ENCODE measurements at places on chromosomes 7 and 10.

- peak; percentile 96 for DNase-seq
Observed at GRCh38 chr7:130904031-130904757, 170.2 kb upstream of the KLF14 start.

DNA sequence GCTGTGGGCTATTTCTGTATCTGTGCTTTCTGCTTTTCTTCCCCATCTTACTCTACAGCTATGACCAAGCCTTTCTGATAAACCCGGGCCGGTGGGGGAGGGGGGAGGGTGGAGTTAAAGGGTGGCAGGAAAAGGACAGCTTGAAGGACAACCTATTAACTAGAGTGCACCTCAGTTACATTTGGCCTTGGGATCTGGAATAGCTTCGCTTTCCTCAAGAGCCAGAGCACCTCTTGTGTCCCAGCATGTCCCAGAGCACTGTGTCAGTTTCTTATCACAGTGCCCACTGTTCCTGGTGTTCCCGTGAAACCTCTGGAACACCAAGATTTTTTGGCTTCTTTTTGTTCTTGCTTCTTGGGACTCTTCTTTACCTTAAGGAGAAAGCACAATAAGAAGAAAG is 160.6 kb downstream of the NSUN6 start:
- DNase-seq, result no peak

- no peak for DNase-seq
Observed at GRCh38 chr7:80508440-80508839, 3.4 kb downstream of the GNAT3 start.

DNA sequence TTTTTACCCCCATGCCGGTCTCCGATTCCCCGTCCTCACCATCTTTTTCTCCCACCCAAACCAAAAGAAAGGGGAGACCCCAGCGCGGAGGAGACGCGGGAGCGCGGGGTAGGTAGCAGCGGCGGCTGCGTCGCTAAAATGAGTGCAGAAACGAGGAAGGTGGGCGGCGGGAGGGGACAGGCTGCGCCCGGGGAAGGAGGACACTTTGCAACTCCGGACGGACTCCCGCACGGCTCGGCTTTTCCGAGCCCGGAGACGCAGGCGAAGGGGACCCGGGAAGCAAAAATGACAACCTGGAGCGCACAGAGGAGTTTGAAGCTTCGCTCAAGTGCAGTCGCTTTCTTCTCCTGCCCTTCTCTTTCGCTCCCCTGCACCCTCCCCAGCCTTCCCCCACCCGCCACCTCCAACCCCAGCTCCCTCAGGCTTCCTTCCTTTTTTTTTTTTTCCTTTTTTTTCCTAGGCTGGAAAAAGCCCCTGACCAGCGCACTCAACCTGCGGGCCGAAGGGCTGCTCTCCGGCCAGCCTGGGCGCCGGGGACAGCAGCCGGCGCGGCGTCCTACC is 453 bp downstream of the SFMBT2 start:
- DNase-seq, result no peak

- DNase-seq, result no peak
Observed at GRCh38 chr7:105477908-105478307, 44.2 kb downstream of the PUS7 start.

GRCh38 chr10:88297103-88297502 is 286.0 kb downstream of the RNLS start:
- peak; percentile 17 for DNase-seq

GRCh38 chr7:158753900-158754299 is 49.3 kb upstream of the NCAPG2 start:
- no peak for DNase-seq

DNA sequence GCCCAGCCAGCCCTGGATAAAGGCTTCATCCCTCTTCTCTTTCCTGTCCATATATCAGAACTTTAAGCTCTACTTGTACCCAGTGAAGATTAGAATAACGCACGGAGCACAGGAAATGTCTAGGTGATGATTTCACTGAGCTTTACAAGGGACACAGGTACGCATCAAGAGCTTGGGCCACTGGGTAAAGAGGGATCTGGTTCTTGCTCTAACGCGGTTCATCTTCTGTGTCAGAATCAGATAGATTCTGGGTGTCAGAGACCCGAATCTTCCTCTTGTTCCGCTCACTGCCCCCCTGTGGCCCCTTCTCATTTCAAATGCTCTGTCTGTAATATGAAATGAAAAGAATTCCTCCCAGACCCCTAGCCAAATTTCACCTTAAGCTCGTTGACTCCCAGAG is 24.7 kb downstream of the IL2RA start:
- no peak for DNase-seq

- DNase-seq, result no peak
Observed at GRCh38 chr10:25261558-25261957, 86.8 kb downstream of the GPR158 start.

DNA sequence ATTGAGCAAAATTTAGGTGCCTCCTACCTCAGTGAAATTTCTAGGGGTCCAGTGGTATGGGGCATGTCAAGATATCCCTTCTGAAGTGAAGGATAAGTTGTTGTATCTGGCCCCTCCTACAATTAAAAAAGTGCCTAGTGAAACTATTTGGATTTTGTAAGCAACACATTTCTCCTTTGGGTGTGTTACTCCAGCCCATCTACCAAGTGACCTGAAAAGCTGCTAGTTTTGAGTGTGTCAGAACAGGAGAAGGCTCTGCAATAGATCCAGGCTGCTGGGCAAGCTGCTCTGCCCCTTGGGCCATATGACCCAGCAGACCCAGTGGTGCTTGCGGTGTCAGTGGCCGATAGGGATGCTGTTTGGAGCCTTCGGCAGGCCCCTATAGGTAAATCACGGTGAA is 46.0 kb downstream of the PTPRE start:
- DNase-seq, result no peak

GRCh38 chr7:155213385-155213784 is 84.3 kb upstream of the INSIG1 start:
- peak; percentile 93 for DNase-seq

GRCh38 chr10:116385994-116386809 is 41.4 kb upstream of the PNLIPRP3 start:
- DNase-seq, result peak; percentile 36

- DNase-seq, result peak; percentile 81
Observed at GRCh38 chr7:6392712-6393666, 54.8 kb downstream of the DAGLB start.

GRCh38 chr10:16583382-16583781 is 61.7 kb upstream of the C1QL3 start:
- peak; percentile 4 for DNase-seq

- DNase-seq, result no peak
Observed at GRCh38 chr7:108614896-108615295, 45.2 kb downstream of the DNAJB9 start.

GRCh38 chr10:105145711-105146110 is 504.6 kb downstream of the SORCS3 start:
- no peak for DNase-seq

DNA sequence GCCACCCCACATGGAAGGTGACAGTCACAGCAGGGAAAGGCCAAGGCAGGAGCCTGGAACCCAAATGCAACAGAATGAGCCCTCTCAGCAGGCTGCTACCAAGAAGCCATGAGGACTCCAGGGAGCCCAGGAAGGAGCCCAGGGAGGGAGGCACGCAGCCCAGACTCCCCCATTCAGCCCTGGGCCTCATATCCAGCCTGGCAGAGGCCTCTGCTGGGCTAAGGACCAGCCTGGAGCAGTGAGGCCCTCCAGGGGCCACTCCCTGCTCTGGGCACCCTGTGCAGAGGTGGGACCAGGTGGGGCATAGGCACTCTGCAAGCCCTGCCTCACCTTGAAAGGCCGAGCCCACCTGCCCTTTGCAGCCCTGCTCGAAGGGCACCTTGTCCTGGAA is 25.8 kb upstream of the ZNF488 start:
- DNase-seq, result no peak

DNA sequence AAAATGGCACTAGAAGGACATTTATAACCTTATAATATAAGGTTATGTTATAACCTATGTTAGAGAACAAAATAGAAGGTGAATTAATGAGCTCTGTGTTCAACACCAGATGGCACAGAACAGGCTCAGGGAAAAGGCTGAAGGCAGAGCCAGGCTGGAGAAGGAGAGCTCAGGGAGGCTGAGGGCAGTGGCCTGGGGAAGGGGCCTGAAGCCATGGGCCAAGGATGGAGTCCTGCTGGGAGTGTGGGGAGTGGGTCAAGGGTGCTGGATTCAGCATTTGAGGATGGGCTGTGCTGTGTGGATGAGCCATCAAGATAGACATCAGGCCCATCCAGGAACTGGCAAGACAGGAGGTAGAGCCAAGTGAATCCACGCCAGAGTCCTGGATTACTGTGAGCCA is 218.8 kb downstream of the ZNF248 start:
- no peak for DNase-seq

DNA sequence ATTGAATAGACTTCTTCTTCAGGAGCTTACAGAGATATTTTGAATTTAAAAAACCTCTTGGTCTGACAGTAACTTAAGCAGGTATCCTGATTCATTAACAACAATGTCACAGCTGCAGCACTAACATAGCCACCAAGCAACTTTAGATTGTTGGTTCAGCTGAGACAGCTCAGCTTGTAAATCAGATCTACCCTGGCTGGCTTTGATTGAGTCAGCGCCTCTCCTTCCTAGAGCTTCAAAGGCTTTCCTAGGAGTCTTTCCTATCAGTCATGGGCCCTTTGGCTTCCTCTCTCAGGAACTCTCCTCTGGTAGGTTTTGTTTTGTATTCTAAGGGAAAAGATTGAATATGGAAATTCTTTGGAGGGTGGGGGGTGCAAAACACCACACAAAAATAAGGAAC is 70.7 kb upstream of the STEAP4 start:
- no peak for DNase-seq

- peak; percentile 81 for DNase-seq
Observed at GRCh38 chr7:48041653-48041970, 6.3 kb downstream of the C7orf57 start.

DNA sequence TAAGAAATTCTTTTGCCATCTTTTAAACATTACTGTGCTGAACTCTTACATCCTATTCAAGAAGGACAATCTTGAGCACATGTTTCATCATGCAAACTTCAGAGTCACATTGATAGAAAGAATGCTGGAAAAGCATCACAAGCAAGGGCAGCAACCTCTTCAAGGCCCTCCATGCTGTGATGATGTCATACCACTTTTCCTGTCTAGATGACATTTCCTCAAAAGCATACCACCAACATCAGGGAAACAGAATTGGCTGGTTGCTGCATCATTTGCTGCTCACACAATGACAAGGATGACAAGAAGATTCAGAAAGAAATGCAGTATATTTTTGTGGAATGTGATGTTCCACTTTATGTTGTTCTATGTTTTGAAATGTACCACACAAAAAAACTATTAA is 37.6 kb downstream of the CYP2C8 start:
- no peak for DNase-seq

All from fibroblast of skin of back (primary cell).